ENCODE measurements at places on chromosomes 11 and 22. TPM values are rescaled to one million over a fixed set of nuclear protein-coding genes. Genes with fewer than 3 reads are reported as not detected.

SLC25A18 gene
- not detected for total RNA-seq

GRCh38 chr11:32080361-32080980 is 10.4 kb upstream of the RCN1 start:
- H3K4me3 ChIP-seq, result no peak overlapping the region
- H3K36me3 ChIP-seq, result no peaks in the 10 kb centered on the region
- H3K4me1 ChIP-seq, result no peaks in the 10 kb centered on the region
- no peak for DNase-seq
- no peak overlapping the region for H3K27ac ChIP-seq

- no peaks in the 10 kb centered on the region for H3K4me1 ChIP-seq
- no peak for DNase-seq
- peaks cover 4% of the 10 kb centered on the region for H3K27me3 ChIP-seq
- no peak overlapping the region for H3K27ac ChIP-seq
- no peak overlapping the region for H3K4me3 ChIP-seq
Measured at GRCh38 chr11:132126973-132127899, 756.8 kb downstream of the NTM start.

FLRT1 gene
- total RNA-seq, result not detected

GRCh38 chr22:40329466-40329865 is 16.8 kb upstream of the ADSL start:
- peaks cover 95% of the 10 kb centered on the region for H3K4me1 ChIP-seq
- H3K27ac ChIP-seq, result peak overlapping the region; percentile 47
- no peak for DNase-seq

TSGA10IP gene
- not detected for total RNA-seq

DNA sequence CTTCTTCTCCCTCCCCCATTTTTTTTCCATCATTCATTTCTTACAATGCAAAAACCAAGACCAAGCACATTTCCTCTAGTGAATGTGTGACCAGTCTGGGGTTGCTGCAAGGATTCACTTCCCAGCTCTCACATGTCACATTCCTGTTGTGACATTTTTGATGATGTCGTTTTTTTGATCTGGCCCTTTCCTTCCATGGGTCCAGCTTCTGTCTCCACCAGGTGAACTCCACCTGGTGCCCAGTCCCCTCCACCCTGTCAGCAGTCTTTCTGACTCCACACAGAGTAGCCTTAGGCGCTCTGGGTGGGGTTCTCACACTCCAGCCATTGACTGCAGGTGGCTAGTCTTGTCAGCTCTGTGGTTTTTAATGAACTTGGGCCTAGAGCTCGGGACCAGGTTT is 15.6 kb downstream of the PANX1 start:
- H3K4me3 ChIP-seq, result no peak overlapping the region
- H3K27me3 ChIP-seq, result no peaks in the 10 kb centered on the region
- no peaks in the 10 kb centered on the region for H3K36me3 ChIP-seq
- H3K27ac ChIP-seq, result no peak overlapping the region

SPDYC gene
- total RNA-seq, result not detected

- DNase-seq, result no peak
- H3K4me3 ChIP-seq, result no peak overlapping the region
Measured at GRCh38 chr11:97890466-97890865, 1130.3 kb upstream of the CNTN5 start.

- no peak overlapping the region for H3K4me3 ChIP-seq
- peaks cover 14% of the 10 kb centered on the region for H3K4me1 ChIP-seq
- H3K36me3 ChIP-seq, result peaks cover 2% of the 10 kb centered on the region
- no peak for DNase-seq
- no peak overlapping the region for H3K27ac ChIP-seq
Measured at GRCh38 chr22:29029202-29030000, 32.2 kb downstream of the C22orf31 start.

Data from activated naive CD8-positive, alpha-beta T cell treated with anti-CD3 and anti-CD28 coated beads for 36 hours (primary cell).